ENCODE measurements at places on chromosomes 6 and 20.
A peak's percentile ranks its signal among the peaks of the same experiment; 100 is the strongest.

DNA sequence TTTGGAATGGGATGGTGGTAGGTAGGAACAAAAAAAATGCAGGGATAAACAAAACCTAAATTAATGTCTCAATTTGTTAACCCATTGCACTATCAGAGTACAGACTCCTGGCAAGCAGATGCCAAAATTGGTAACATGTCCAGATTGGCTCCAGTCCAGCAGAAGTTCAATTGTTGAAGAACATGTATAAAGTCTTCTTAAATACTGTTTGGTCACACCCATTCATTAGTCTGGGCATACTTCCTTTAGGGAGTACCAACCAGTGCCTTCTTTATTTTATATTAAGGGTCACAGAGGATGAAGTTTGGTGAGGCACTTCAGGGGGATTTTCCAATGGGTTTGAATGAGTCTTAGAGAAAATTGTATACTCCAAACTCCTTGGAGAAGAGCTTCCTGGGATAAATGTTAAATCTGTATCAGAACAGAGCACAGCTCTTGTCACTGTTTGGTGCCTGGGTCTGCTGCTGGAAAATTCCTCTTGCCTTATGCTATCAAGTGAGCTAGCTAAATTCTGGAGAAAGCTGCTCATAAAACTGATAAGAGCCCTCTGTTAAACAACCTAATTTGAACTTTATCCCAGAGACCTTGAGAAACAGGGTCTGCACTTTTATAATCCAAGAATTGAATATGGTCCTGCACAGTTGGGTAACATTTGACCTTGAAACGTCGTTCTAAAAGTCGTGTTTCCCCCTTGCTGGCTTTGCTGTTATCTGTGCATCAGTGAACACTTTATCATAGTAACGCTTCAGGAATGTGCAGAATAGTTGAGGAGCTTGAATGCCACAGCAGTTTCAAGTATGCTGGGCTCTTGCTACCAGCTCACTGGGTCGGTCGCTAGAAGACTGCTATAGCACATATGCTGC lies 334.1 kb upstream of the CITED2 start:
- DNase-seq, result peak; percentile 72

DNA sequence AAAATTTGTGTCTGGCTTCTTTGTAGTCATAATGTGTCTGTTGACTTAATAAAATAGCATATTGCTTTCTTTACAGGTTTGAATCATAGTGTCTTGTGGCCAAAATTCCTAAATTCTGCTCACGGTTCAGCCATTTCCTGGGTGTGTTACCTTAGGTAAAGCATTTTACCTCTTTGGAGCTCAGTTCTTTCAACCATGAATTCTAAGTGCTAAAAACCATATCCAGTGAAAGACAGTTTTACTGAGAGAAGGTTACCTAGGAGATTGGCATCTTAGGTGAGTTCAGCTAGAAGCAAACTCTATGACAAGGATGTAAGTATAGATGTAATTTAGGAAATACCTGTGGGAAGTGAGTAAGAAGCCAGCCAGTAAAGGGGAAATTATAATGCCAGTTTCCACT lies 20.7 kb downstream of the CRYBG1 start:
- no peak for DNase-seq

GRCh38 chr6:87756858-87757257 lies 54.8 kb upstream of the AKIRIN2 start:
- no peak for DNase-seq

GRCh38 chr6:12635813-12636212 lies 80.8 kb upstream of the PHACTR1 start:
- no peak for DNase-seq

DNA sequence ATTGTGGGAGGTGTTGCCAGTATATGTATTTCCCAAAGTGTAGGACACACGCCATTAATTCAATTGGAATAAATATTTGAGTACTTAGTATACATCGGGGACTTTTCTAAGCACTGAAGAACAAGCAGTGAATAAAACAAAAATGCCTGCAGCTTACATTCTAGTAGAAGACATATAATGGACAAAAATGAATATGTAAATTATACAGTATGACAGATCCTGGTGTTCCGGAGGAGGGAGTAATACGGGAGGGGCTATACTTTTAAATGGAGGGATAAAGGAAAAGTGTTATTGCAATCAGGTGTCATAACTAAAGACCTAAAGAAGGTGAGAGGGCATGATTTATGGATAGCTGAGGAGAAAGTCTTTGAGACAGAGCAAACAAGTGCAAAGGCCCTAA lies 15.1 kb downstream of the UBE2V1 start:
- no peak for DNase-seq

DNA sequence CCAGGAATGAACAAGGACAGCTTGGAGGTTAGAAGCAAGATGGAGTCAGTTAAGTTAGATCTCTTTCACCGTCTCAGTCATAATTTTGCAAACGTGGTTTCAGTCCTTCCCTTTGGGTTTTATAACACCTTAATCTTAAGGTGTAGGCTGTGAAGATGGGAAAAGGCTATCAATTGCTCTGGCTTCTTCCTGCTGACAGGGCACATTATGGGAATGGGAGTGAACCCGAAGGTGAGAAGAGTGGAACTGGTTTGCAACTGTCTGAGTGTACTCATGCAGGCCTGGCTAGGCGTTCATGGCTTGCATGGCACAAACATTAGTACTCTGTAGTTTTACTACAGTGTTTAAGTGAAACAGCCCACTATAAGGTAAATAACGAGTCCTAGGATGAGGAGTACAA lies 9.4 kb downstream of the TAF8 start:
- no peak for DNase-seq

DNA sequence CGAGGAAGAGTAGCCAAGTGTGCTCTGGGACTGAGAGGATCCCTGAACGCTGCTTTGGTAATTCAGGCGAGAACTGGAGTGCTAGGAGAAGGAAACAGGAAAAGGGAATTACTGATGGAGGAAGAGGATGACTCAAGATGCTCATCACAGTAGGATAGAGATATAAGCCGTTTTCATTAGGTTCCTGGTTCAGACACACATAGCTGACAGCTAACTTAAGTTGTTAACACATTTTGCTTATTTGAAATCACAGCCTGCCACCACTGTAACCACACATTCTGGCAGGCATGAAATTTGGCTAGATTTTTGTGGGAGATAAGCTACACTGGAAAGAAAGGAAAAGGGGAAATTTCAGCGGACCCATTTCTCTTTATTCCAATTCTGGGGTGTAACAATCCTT lies 138.2 kb upstream of the SLC22A16 start:
- DNase-seq, result no peak

DNA sequence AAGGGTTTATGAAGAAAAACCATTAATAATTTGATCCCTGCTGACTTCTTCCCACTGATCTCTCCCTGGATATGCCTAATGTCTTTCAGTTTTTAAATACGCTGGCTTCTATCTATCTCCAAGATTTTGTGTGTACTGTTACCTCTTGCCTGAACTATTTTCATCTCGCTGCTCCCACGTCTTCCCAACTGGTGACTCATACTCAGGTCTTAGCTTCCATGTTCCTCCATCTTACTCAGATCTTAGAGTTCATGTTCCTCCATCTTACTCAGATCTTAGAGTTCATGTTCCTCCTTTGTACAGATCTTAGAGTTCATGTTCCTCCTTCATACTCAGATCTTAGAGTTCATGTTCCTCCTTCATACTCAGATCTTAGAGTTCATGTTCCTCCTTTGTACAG lies 21.6 kb downstream of the GPR6 start:
- no peak for DNase-seq

Data from hepatocyte (in vitro differentiated cells).